ENCODE measurements at places on chromosomes 3 and 15.

- no peak for DNase-seq
Observed at GRCh38 chr15:58704155-58704865, 45.2 kb downstream of the ADAM10 start.

DNA sequence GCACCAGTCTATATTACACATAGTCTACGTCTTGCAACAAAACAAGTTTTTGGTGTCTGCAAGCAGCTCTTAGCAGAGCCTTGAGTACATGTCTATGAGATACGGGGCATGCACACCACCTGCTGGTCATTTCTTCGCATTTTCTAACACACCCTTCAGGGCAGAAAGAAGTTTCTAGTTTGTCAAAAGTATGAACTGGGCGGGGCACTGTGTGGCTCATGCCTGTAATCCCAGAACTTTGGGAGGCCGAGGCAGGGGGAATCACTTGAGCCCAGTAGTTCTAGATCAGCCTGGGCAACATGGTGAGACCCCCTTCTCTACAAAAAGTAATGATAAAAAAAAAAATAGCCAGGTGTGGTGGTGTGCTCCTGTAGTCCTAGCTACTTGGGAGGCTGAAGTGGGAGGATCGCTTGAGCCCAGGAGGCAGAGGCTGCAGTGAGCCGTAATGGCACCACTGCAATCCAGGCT is 64.2 kb upstream of the ARL8B start:
- DNase-seq, result peak; percentile 38

DNA sequence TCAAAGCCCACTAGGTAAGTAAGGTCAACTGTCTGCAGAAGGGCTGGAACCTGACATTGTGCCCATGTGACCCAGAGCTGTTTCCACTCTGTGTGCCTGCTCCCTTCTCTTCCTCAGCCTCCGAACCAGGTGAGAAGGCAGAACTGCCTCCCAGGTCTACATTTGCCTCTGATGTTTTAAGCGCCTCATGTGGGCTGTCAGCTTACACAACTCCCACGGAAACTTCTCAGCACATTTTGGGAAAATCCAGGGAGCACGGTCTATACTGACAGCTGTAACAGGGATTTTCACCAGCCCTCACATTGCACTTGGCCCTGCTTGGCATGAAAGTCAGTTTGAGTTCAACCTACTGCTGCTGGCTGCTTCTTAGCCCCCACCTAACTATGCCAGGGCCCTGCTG is 46.9 kb upstream of the SLC24A5 start:
- DNase-seq, result no peak

- no peak for DNase-seq
Observed at GRCh38 chr15:81155375-81156218, 21.5 kb downstream of the CFAP161 start.

DNA sequence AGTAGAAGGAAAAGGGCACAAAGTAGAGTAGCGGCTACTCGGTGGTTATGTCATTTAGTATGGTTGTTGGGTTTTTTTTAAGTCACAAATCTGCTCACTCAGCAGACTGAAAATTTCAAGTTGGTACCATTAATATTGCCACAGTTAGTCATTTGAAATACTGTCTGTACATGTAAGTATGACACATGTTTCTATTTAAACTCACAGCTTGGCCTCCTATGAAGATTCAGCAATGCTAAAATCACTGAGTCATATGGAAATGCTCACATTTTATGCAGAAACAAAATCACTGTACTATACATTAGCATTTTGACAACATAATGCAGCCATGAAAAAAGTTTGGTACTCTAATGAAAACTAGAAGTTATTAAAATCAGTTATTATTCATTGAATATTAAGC is 571.9 kb downstream of the TAFA4 start:
- no peak for DNase-seq

GRCh38 chr3:169278667-169279066 is 384.8 kb downstream of the MECOM start:
- DNase-seq, result no peak

GRCh38 chr3:160395297-160395696 is 3.7 kb downstream of the IFT80 start:
- DNase-seq, result no peak

DNA sequence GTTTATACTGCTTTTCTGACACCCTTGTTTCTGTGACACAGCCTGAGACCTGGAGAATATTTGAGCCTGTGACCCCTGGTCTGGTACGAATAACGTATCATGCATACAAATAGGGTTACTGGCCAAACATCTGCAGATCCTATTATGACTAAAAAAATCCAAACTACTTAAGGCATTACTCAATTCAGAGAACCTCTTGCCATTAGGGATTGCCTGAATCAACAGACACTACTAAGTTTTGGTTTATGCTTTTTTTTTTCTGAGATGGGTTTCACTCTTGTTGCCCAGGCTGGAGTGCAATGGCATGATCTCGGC is 35.4 kb downstream of the OSBPL10 start:
- DNase-seq, result no peak

GRCh38 chr3:192844486-192844765 is 73.2 kb downstream of the MB21D2 start:
- DNase-seq, result no peak

DNA sequence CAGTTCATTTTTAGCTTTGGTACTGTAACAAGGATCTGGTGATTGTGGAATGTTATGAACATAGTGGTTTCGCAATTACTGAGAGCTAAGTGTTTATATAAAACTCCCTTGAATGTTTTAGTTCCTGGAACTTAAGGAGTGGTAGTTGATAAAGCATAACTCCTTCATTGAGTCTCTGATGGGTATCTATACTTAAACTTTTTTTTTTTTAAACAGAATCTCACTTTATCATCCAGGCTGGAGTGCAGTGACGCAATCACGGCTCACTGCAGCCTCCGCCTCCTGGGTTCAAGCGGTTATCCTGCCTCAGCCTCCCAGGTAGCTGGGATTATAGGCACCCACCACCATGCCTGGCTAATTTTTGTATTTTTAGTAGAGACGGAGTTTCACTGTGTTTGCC is 11.3 kb downstream of the PRKCI start:
- no peak for DNase-seq

GRCh38 chr3:57518276-57518915 is 25.7 kb downstream of the DNAH12 start:
- no peak for DNase-seq

GRCh38 chr15:94965593-94965992 is 734.2 kb downstream of the MCTP2 start:
- no peak for DNase-seq

DNA sequence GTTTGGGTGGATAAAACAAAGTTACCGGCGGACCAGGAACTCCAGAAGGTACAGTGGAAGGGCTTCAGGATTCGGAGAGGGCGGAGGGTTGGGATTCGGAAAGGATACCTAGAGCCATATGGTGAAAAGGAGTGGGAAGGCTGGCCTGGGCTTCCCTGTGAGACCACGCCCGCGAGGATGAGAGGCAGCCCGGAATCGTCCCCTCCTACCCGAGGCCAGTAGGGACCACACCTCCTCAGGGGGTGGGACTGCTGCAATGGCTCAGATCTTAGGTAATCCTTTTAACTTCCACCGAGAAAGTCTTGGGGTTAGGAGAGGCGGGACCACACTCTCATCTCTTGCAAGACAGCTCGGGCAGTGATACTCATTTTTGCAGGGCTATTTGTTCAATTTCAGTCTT is 511.3 kb downstream of the OCA2 start:
- DNase-seq, result no peak

GRCh38 chr15:74787251-74788041 is 5.6 kb downstream of the CSK start:
- DNase-seq, result peak; percentile 79

DNA sequence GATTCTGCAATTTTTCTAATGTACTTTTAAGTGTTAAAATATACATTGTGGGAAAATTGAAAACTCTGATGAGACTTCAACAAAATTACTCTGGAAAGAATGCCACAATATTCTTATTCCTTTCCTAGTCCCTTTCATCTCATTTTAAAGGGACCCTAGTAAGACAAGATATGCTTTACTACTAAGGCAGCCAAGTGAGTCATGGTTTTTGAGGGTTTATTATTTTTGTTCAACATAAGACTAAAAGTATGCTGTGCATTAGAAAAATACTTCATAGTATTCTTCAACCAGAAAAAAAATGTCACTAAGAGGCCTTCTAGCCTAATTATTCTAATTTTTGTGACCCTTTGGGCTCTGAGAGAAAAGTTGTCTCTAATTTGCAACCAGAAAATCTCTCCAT is 7.4 kb downstream of the IL12A start:
- DNase-seq, result no peak

DNA sequence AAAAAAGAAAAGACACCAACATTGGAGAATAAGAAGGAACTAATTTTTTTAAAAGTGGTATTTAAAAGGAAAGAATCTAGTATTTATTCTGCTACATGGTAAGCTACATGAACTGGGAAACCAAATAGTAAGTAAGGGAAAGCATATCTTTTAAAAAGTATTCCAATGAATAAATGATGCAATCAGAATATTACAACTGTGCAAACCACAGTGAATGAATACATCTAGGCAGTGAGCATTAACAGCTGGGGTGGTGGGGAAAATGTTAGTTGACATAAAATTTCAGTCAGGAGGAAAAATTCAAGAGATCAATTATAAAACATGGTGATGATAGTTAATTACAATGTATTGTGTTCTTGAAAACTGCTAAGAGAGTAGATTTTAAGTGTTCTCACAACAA is 16.9 kb downstream of the ICE2 start:
- DNase-seq, result no peak

Data from stimulated activated CD8-positive, alpha-beta memory T cell treated with anti-CD3 and anti-CD28 coated beads, Interleukin-2, amount 100 ng/mL, for 1 hour (primary cell).